ENCODE measurements at places on chromosomes 12 and 14.

- no peak for DNase-seq
These were observed 78.0 kb upstream of the FAR2 start for GRCh38 chr12:29071099-29071498.

DNA sequence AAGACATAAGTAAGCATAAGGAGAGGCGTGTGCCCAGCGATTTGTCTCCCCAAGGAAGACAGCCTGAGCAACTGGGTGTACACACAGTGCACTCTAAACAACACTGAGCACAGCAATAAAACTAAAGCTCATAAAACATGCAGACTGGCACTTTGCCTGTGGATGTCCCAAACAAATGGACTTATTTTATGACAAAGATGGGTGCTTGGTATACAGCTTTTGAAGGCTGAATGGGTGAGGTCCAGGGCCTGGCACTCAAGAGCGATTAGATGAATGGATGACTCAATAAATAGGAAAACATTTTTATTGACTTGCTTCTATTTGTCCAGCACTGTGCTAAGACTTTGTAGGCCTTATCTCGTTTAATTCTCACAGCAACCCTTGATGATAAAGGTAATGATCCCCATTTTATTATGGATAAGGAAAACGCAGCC, 28.5 kb downstream of the LGMN start:
- no peak for DNase-seq

DNA sequence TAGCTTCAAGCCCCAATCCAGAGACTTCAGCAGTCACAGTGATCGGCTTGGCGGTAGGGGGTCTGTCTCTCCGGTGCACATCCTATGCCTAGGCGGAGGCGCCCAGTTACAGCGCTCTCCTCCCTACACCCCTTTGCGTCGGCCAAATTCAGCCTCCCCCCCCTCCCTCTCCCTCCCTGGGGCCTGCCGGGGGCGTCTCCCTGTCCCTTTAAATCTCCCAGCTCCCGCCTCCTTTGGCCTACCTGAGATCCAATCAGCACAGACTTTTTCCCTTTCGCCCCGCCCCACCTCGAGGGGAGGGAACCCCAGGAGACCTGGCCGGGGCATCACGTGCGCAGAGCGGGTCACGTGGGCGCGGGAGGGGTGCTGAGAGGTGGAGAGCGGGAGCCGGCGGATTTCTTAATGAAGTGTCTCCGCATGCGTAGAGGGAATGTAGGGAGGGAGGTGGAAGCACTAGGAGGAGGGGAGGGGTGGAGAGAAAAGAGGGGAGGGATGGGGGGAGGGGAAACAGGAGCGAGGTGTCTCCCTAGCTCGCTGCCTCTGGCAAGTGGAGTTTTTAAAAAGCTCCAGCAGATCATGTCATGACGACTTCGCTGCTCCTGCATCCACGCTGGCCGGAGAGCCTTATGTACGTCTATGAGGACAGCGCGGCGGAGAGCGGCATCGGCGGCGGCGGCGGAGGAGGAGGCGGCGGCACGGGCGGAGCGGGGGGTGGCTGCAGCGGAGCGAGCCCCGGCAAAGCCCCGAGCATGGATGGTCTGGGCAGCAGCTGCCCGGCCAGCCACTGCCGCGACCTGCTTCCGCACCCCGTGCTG, at the start of gene HOXC13:
TSS of gene HOXC13 (plus strand) at position 506 of the 815 bp plus-strand sequence. CDS start at position 582, 76 bp downstream.
- peak; percentile 96 for DNase-seq

DNA sequence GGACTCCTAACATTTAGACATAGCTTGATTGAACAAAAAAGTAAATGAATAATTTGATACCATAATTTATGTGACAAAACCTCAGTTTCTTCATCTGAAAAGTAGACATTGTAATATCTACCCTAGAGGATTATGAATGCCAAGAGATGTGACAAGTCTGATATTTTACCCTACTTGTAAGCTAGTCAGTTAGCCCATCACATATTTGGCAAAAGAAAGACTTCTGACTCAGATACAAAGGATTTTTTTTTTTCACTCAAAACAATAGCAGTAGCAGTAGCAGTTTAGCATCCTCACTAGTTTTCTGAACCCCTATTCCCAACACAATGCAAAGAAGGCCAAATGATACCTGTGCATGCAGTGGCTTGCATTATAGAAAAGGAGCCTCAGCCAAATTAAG, 377.3 kb upstream of the E2F7 start:
- DNase-seq, result no peak

DNA sequence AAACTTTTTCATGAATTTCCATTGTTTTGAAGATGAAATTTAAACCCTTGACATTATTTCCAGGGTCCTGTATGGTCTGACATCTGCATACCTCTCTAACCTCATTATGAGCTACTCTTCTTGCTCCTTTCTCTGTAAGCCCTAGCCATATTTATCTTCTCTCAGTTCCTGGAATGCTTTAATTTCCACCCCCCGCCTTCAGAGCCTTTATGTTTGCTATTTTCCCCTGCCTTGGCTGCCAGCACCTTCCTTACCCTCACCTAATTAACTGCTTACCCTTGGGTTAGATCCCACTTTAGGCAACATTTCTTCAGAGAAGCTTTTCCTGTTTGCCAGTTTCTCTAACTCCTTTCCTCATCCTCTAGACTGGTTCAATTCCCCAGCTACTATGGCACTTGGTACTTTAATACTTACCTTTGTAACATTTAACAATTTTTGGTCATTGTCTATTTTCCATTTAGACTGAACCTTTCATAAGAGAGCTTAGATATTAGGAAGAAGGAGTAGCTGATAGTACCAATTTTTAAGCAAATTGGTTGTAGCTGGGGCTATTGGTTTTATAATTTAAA, 6.0 kb downstream of the STYX start:
- no peak for DNase-seq

DNA sequence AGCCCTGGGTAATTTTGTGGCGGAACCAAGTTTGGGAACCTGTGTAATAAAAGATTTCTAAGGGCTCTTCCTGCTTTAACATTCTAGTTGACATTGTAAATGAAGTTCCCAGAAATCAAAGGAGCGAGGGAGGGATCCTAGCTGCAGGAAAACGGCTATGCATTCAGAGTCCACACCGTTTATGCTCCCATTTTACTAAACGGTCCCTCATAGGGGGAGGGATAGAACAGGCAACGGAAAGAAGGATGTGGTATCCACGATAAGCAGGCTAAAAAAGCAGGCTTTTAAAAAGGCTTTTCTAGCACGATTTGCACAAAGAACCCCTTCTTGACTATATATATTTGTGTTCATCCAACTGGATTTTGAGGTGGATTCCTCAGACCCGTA, 559 bp downstream of the SYNJ2BP start:
- DNase-seq, result no peak

GRCh38 chr12:124457287-124458219, 109.9 kb downstream of the NCOR2 start:
- peak; percentile 43 for DNase-seq

DNA sequence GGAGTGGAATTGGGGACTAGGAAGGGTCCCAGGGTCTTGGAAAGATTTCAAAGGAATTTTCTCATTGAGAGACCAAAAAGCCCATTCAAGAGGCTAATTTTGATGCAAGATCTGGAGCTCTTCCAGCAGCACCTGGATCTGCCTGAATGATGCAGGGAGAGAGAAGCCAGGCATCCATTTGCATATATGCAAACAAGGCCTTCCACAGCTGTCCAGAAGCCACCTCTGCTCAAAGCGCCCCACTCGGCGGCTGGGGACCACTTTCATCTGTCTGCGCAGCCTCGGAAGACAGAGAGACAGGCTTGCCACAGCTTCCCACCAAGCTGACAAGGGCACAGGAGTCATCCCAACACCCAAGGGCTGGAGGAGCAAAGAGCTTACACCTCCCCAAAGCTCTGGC, 295.6 kb downstream of the DPF3 start:
- DNase-seq, result no peak

GRCh38 chr12:131311764-131312163, 358.1 kb downstream of the ADGRD1 start:
- no peak for DNase-seq

All from cerebellar cortex (tissue), 1 donor.